NAMALWA (cell line): ENCODE measurements at places on chromosomes 11 and 22.

DNA sequence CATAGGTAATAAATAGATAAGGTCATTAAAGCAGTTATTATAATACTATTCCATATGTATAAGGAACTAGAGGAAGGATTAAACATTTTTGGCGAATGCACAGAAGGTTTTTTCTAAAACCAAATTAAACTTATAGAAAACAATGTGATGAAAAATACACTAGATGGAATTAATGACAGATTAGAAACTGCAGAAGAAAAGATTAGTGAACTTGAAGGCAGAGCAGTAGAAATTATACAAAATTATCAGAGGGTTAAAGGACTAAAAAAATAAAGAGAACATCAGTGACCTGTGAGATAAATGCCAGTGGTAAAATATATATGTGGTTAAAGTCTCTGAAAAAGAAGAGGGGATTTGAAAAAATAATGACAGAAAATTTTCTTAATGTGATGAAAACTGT lies 74.0 kb downstream of the IGLL5 start:
- DNase-seq = no peak

DNA sequence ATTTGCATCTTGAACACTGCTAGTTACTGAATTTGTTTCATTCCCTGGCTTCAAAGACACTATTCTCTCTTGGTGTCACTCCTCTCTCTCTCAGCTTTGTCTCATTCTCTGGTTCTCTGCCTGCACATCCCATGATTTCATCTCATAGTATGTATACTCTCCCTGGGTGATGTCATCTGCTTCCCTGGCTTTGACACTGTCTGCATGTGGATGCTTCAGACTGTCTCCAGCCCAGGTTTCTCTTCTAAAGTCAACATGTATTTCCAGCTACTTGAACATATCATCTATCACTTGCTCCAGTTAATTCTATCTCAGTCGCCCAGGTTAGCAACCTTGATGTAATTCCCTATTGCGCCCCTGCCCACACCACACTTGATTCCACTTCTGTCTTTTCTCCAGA lies 9.3 kb upstream of the ACAT1 start:
- no peak for DNase-seq

DNA sequence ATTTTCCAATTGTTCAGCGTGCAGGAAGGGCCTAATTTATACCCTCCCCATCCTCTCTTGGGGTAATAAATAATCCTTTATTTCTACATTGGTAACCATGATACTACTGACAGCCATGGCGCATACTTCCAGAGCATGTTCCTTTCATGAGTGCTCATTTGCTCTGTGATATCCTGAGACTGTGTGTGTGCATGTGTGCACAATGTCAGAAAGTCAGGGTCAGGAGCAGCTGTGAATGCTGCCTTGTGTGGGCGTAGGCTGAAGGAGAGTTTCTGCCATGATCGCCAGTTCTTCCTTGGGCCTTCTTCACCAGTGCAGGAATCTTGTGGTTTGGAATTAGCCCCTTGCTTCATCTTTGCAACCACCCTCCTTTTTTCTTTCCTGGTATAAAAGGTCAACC lies 10.2 kb downstream of the TUBA8 start:
- DNase-seq = no peak

GRCh38 chr11:44684859-44685281 lies 41.9 kb upstream of the TSPAN18 start:
- DNase-seq = no peak

DNA sequence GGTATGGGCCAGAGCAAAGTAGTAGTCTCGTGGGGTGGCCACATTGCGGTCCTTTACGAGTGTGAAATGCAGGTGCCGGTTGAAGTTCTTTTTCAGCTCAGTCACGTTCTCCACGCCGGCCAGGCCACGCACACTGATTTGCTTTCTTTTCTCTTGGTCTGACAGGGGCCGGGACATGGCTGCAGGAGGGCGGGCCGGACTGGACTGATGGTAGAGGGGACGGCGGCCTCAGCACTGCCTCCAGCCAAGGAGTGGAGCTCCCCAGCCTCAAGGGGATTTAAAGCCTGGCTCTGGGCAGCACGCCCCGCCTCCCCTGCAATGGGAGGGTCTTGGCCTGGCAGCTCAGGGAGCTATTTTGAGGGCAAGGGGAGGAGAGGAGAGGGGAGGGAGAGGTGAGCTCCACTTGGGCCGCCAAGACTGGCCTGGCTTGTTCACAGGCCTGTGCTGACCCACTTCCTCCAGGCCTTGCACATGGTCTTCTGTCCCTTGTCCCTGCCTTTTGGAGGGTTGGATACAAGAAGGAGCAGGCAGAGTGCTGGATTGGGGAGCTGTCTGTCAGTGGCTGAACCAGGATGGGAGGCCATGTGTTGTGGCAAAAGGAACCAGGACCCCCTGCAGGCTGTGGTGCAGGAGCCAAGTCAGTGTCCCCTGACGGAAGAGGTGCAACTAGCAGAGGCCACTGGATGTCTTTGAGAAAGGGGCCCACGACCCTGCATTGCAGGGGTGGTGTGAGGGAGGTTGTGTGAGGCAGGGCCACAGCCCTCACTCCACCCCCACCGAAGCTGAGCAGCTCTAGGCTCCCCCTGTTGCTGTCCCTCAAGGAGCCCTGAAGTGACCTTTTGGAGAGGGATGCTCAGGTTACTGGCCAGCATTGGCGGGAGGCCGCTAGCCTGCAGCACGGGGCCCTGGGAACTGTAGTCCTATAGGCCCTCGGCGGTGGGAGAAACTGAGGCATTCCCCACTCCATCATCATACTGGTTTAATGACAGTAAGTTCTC lies at the start of gene PYGM:
Gene PYGM, minus strand, starts transcription at position 253 of the 998 bp plus-strand sequence. Its CDS starts 76 bp downstream, at position 177.
- DNase-seq = no peak

- no peak for DNase-seq
Measured at GRCh38 chr11:115480611-115481010, 23.6 kb downstream of the CADM1 start.

- DNase-seq = no peak
Measured at GRCh38 chr11:108775324-108775723, 110.5 kb downstream of the DDX10 start.

DNA sequence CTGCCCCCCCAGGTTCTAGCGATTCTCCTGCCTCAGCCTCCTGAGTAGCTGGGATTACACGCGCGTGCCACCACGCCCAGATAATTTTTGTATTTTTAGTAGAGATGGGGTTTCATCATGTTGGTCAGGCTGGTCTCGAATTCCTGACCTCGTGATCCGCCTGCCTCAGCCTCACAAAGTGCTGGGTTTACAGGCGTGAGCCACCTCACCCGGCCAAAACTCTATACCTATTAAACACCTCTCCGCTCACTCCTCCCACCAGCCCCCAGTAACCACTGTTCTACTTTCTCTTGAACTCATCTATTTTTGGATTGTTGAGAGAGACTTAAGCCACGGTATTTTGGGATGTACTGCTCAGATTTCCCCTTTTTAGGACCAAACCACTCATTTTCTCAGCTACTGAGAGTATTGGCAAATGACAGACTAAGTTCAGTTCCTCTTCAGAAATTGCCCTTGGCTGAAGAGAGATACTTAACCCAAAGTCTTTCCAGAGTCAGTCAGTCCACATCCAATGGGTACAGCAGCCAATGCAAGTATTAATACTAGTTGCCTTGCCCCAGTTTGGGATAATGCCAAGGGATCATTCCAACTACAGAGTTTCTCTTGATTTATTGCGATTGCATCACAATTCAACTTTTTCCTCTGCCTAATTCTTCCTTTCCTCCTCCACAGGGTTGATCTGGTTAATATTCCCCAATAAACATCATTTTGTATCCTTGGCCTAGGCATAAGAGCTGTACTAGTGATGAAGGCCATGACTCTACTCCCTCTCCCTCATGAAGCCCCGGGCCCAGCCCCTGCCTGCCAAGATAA lies 36.8 kb upstream of the CSTF3 start:
- no peak for DNase-seq

DNA sequence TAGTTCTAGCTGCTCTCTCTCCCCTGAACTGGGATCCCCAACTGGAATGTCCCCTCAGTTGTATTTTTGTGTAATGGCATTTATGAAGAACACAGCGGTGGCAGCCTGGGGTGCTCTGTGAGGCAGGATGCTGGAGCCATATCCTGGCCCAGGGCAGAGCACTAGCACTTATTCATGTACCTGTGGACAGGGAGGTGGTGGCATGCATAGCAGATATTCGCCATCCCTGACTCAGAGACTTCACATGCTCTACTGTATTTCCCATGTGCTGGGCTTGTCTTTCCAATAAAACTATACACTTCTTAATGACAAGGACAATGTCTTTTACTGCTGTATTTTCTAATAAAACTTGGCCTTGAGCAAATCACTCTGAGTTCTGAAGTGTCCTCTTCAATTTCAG lies 125.3 kb downstream of the ADAMTS15 start:
- no peak for DNase-seq

GRCh38 chr11:11230802-11231562 lies 122.1 kb downstream of the CSNK2A3 start:
- peak; percentile 62 for DNase-seq

- DNase-seq = no peak
Measured at GRCh38 chr22:43343262-43343669, at the start of gene SCUBE1. SCUBE1 (minus strand) TSS chr22:43343372; CDS start chr22:43343261, 111 bp downstream.

DNA sequence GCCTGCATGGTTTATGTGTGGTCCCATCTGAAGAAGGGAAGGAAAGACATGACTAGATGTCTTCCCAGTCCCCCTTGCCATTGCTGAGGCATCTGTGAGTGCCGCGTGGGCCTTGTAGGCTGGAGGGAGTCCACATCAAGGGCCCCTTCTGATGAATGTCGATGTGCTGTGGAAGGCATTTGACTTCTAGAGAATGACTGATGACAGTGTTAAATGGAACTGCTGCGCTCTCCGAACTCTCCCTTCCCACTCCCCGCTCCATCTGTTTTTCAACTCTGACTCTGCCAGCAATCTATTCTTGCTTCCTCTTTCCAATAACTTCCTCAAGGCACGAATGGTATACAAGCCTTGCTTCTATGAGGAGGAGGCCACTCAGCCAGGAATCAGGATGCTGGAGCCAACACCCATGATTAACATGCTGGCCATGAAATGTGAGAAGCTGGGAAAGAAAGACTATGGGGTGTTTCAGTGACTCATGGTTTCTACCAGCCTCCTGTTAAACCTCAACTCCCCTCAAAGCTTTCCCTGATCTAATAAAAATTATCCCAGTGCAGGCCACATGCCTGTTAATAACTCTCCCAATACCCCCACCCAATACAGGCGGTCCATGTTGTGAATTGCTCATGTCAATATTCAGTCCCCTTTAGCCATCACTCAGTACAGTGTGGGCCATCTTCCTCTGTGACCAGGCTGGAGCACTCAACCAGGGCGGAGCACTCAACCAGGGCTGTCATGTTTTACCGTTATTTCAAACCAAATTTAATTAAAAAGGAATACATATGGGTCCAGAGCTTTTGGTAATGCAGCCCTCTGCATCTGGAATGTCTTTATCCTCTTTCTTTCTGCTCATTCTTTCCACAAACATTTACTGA lies 46.4 kb upstream of the TBCEL start:
- DNase-seq = no peak

DNA sequence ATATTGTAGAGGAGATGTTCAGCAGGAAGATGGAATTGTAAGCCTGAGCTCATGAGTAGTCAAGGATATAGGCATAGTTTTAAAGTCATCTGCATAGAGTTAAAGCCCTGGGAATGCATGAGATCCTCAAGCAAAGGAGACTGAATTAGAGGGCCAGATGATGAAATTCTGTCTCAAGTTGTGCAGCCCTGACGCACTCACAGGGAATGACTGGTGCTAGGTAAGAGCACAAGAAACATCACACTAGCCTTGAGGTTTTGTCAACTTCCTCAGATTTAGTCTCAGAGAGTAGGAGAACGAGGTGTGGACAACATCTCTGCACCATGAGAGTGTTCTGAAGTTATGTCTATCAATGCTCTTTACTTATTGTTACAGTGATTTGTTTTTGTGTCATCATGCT lies 5.8 kb downstream of the RAB38 start:
- no peak for DNase-seq

DNA sequence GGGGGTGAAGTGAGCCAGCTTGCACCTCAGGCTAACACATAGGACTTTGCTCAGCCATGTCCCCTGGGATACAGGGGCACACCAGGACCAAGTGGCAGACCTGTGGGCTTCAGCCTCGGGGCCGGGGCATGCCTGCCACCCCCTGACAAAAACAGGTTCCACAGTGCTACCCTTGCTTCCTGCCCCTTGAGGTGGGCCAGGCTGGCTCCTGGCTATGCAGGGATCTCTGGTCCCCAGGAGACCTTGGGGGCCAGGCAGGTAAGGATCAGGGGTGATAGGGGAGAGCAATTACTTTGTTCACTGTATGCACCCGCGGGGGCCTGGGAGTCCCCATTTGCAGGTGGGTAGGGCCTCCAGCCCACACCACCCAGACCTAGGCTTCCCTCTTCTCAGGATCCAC lies 2.4 kb upstream of the MYO7A start:
- DNase-seq = no peak

- no peak for DNase-seq
Measured at GRCh38 chr22:23878219-23878618, 16.0 kb upstream of the MIF start.

DNA sequence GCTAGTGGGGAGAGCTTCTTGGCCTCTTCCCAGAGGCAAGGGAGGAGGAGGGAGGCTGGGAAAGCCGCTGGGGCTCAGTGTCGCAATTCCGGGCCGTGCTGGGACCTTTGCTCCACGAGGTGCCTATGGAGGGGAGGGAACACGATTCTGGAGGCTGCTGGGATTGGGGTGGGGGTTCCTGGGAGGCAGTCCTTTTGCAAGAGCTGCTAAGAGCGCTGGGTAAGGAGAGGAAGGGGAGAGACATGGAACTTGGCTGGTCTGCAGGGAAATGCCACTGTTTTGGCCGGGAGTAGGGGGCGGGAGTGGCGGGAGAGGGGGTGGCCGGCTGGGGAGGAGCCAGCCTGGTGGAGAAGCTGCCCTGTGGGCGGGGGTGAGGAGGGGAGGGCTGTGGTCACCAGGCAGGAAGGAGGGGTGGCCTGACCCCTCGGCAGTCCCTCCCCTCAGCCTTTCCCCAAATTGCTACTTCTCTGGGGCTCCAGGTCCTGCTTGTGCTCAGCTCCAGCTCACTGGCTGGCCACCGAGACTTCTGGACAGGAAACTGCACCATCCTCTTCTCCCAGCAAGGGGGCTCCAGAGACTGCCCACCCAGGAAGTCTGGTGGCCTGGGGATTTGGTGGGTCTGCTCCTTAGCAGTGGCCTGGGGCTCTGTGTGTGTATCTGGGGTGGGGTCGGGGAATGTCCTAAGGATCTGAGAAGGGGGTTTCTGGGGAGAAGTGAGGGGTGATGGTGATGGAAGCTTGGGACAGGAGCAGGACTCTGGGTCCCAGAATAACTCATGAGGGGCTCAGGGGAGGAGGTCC lies at the start of gene NR1H3:
Gene NR1H3, plus strand, starts transcription at position 480 of the 800 bp plus-strand sequence. CDS start 1,221 bp downstream, outside the sequence.
- DNase-seq = peak; percentile 30

DNA sequence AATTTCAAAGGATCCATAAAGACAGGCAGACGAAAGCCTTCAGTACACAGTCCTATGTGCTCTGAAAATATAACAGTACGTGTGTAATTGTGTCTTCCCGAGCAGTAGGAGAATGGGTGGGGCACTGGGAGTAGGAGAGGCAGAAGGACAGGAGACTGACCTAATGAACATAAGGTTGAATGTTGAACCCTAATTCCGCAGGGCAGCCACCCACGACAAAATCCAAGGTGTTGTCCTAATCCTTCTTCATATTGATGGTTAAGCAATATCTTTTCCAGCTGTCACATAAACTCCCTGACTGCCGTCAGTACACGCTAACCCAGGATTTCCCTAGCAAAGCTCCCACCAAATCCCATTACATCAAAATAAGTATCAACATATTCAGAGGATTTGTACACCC lies 34.5 kb downstream of the SPATA19 start:
- DNase-seq = no peak
